ENCODE measurements at places on chromosomes 1 and 21.

DNA sequence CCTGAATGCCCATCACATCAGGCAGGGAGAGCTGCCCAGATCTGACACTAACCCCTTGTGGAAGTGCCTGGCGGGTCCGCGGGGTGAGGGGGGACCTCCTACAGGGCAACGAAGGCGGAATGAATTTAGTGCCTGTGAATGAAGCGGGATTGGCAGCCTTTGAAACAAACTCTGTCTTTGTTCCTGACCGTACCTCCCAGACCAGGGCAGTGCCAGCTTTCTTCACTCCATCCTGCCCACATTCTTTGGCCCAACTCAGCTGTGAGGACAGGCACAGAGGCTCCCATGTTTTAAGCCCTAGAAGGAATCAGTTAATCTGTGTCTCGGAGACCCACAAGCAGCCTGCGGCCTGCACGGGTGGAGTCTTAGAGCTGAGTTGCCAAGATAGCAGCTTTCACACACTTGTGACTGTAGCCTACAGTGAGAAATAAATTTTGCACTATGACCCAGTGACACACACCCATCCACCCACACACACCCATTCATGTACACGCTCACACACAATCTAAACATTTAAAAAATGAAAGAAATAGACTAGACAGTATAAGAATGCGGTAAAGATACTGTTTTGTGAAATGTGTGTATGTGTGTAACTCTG lies 60.1 kb upstream of the USP24 start:
- DNase-seq = no peak

DNA sequence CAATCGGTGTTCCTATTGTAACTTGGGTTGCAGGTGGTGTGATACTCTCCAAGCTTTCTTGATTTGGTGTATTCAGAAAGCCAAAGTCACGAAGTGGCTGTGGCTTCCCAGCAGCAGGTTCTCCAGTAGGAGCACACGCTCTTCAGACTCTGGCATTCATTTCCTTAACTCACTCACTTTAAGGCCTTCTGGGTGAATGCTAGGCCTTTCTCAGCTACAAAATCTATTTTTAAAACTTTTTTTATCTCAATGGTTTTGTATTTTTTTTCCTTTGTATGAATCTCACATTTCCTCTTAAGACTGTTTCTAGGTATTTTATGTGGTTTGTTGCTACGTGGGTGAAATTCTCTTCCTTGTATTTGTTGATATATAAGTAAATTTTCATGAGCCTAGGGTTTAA lies 22.9 kb upstream of the PKN2 start:
- no peak for DNase-seq

DNA sequence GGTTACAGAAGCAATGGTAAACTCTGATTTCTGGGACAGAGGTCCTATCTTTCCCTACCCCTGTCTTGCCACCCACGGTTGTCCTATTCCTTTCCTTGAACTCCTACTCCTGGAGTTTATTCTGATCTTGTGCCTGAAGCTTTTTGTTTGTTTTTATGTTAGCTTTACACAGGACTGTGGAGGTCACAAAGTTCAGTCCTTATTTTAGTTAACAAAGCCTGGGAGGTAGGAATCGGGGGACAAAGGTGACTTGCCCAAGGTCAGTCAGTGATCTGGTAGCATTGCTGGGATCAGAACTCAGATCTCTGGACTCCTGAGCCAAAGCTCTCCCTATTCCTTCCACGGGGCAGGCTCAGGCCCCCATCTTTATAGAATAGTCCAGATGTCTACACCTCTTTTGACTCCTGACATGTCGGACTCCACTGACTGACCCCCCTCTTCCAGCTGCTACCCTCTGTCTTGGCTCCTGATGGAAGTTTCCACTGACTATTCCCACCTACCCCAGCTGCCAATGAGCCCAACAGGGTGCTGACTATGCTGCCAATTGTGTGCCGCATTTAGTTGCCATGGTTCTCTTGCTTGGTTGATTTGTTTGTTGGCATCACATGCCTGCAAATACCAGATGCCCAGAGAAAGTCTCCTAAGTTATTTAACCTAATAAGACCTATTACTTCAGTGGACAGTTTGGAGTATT lies 9.9 kb downstream of the F5 start:
- DNase-seq = no peak

DNA sequence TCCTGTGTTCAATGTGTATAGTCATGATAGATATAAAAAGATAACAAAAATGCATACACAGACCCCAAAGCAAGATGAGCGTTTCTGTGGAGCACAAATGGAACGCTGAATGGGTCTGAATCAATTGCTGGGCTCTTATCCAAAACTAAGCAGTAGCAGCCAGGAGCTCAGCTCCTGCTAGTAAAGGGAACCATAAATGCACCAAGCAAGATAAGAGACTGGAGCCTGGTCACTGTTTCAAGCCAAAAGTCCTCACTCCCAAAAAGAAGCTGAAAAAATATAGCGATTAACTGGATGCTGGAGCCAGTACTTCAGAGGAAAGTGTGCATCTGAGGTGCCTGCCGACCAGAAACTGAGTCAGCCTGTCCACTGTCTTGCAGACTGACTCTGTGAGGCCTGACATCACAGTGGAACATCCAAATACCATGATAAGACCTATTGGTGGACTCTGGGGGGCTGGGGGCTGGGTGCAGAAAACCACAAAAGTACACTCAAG lies 68.9 kb downstream of the LRRC8C start:
- no peak for DNase-seq

DNA sequence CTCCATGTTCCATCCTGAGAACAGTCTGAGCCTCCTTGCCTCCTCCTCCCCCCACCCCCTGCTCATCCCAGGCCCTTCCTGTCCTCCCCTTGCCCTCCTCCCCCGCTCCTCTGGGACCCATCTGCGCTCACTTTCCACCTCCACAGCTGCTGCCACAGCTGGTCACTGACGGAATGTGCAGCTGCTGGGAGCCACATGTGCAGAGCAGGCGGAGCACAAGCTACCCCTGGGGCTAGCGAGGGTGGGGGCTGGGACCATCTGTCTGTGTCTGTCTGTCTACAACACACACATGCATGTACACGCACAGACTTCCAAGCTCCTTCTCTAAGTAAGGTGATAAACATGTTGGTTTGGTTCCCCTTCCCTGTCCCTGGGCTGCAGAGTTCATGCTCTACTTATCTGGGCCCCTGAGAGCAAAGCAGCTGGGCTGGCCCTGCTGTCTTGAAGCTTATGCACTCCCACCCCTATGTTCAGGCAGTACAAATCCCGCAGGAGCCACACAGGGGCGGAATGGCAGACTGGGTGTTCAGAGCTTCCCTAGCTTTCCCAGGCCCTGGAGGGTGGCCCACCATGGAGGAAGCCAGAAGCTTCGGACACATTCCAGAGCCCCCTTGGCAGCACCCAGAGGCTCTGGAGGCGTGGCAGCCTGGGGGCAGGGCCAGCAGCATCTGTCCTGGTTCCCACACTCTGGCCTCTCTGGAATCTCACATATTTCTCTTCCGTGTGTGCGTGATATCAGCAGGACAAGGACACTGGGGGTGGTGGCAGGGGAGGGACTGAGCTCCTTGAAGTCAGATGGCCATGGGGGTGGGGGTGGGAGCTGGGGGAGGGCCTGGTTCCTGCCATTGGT lies 7.0 kb upstream of the HEYL start:
- DNase-seq = no peak

- no peak for DNase-seq
Measured at GRCh38 chr1:220203816-220204215, 68.4 kb downstream of the RAB3GAP2 start.

DNA sequence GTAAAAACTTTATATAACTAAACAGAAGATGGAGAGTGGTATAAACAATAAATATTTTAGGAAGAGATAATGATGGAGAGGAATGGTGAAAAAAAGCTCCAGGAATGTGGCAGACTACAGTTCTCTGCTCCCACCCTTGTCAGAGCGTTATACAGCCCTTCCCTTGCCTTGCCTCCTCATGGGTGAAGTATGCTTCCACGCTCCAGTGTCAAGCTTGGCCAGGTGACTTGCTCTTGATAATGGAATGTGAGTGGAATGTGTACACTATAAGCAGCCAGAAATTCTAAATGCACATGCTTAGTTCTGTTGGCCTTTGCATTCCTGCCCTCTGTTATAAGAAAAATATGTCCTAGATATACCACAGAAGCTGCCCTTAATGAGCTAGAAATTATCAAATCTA lies 24.7 kb upstream of the POGK start:
- no peak for DNase-seq

GRCh38 chr1:7572654-7573152 lies 198.4 kb upstream of the VAMP3 start:
- no peak for DNase-seq

GRCh38 chr1:65233782-65234181 lies 75.6 kb upstream of the DNAJC6 start:
- no peak for DNase-seq

DNA sequence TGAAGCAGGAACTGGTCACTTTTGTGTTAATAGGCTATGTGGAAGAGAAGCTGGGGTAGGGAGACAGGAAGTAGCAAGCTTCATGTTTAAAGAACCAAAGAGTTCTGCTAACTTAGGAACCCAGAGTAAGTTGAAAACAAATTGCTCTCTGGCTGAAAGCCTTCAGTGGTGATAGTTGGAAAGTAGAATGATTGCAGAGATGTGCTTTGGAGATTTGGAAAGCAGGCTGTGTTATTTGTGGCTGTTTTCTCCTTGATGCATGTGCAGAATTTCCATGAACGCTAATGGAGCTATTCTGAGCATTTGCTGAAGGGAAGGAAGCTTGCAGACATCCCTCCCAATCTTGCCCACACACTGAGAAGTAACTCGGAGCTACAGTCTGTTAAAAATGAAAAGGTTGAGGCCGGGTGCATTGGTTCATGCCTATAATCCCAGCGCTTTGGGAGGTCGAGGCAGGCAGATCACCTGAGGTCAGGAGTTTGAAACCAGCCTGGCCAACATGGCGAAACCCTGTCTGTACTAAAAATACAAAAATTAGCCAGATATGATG lies 45.7 kb downstream of the TCEANC2 start:
- DNase-seq = no peak

DNA sequence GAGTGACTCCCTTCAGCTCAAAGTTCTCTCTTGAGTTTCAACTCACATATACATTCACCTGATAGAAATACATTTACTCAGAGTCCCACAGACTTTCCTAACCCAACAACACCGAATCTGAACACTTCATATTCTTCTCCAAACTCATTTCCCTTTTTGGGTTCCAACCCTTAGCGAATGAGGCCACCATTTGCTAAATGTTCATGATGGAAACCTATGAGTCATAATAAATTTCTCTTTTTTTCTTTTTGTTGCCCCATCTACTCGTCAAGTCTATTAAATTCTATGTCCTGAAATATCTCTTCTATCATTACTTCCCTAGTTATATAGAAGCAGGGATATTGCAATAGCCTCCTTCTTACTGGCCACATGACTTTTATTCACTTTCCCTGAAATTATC lies 100.1 kb downstream of the HLX start:
- DNase-seq = no peak

DNA sequence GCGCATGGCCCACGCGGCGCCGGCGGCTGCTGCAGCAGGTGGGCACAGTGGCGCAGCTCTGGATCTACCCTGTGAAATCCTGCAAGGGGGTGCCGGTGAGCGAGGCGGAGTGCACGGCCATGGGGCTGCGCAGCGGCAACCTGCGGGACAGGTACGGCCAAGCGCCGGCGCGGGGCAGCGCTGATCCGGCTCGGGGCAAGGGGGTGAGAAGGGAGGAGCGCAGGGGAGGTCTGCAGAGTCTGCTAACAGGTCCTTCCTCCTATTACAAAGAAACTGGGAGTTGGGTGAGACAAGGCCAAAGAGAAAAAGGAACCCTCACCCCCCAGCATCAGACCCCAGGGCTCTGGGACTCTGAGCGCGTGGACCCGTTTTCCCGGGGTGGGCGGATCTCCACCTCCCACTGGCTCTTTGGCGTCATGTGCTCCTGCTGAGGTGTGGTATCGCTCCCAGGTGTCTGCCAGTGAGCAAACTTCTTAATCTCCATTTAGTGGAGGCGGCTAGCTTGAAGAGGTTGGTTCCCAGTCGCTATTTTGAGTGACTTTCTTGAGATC lies 431 bp downstream of the MTARC1 start:
- DNase-seq = no peak
